KG1 (cell line): ENCODE measurements at places on chromosomes 4 and X.

GRCh38 chrX:153781428-153782047, 697 bp downstream of the SRPK3 start:
- no peak for DNase-seq

- DNase-seq, result no peak
Observed at GRCh38 chrX:47101206-47101605, 23.0 kb downstream of the RGN start.

DNA sequence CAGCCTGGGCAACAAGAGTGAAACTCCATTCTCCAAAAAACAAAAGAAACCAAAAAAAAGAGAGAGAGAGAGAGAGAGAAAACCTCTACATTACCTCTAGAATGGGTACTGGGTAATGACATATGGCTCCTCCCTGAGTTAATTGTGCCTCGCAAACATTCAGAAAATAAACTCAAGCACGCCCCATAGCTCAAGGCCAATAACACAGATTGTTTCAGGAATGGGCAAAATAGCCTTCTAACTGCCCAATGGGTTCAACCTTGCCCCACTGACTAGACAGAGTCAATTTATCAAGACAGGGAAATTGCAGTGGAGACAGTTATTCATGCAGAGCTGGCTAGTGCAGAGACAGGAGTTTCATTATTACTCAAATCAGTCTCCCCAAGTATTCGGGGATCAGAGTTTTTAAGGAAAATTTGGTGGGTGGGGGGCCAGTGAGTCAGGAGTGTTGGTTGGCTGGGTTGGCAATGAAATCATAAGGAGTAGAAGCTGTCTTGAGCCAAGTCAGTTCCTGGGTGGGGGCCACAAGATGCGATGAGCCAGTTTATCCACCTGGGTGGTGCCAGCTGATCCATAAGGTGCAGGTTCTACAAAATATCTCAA, 25.1 kb downstream of the NIPAL1 start:
- no peak for DNase-seq

DNA sequence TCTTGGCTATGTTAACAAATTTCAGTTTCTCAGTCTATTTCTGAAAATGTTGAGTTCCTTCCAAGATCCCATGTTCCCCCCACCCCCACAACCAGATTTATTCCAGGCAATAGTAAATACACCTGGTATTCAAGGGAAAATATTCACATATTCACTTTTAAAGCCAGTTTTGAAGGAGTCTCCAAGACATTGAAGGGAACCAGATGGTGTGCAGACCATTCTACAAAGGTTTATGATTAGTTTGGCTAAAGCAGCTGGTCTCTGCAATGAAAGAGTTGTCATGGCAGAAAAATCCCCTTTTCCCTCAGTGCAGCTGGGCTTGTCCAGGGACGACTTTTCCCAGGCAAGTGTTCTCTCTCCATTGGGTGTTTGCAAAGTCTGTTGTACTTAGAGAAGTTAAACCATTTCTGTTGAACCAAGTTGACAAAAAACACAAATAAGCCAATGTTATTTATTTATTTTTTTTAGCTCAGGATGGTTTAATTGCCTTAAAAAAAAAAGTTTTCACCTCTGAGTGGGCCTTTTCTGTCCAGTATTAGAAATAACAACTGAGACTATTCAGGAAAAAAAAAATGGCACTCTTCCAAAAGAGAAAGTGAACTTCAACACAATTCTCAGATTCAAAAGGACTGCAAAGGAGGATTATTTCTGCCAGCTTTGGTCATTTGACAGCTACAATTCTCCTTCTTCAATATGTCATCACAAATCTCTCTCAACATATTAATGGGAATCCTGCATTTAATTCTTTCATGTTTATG, 410.6 kb downstream of the IL1RAPL1 start:
- DNase-seq, result no peak

- no peak for DNase-seq
Observed at GRCh38 chr4:7236847-7237246, 44.5 kb downstream of the SORCS2 start.

- DNase-seq, result no peak
Observed at GRCh38 chrX:18278449-18278848, 57.8 kb upstream of the BEND2 start.

GRCh38 chr4:149512501-149512900, 303.1 kb downstream of the IQCM start:
- DNase-seq, result no peak

DNA sequence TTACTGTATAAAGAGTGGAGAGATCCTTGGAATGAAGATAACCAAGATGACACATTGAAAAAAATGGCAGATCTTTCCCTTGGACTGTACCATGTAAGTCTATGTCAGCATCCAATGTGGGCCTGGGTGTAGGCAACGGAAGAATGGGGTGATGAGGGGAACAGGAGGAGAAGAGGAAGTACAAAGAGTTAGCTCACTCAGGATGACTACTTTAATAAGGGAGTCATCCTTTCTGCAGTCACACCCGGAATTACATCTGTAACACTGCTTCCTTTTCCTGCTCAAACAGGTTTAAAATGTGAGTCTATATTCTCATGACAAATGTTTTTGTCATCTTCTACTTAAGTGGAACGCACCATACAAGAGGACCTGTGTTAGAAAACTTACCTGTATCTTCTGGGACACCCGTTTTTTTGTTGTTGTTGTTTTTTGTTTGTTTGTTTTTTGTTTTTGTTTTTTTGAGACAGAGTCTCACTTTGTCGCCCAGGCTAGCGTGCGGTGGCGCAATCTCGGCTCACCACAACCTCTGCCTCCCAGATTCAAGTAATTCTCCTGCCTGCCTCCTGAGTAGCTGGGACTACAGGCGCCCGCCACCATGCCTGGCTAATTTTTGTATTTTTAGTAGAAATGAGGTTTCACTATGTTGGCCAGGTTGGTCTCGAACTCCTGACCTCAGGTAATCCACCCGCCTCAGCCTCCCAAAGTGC, 18.0 kb downstream of the HPSE start:
- DNase-seq, result no peak

DNA sequence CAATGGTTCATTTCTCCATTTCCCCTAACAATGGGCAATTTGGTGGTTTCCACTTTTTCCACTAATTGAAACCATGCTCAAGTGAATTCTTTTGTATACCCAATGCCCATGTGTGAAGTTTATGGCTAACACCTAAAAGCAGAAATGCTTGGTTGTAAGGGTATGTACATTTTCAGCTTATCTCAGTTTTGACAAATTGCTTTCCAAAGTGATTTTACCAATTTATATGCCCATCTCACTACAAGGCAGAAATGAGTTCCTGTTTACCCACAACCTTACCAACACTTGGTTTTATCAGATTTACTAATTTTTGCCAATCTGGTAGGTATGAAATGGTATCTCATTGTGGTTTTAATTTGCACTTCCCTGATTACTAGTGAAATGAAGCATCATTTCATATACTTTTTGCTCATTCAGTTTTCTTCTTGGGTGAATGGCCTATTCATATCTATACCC, 14.8 kb downstream of the GPR34 start:
- DNase-seq, result no peak

- DNase-seq, result no peak
Observed at GRCh38 chrX:26522501-26522900, 306.5 kb downstream of the MAGEB5 start.

GRCh38 chr4:36165631-36166005, 78.7 kb downstream of the ARAP2 start:
- DNase-seq, result no peak

GRCh38 chr4:89535251-89535650, 227.7 kb upstream of the GPRIN3 start:
- no peak for DNase-seq

DNA sequence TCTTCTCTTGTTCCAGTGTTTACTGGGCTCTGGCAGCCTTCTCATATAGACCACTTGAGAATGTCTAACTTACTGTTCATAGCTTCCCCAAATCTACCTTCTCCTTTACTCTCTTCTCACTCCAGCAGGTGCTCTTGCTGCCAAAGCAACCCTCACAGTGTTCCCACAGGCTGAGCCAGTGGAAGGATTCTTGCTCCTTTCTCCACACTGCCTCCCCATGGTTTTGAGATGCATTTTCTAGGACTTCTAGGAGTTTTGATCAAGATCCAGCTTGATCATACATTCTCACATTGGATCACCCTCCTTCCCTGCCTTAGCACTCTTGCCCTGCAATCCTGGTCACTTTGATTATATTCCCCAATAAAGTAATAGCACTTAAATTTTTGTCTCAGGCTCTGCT, 230.8 kb downstream of the TMEM47 start:
- DNase-seq, result no peak

GRCh38 chr4:81225252-81225651, 10.2 kb upstream of the PRKG2 start:
- DNase-seq, result no peak

DNA sequence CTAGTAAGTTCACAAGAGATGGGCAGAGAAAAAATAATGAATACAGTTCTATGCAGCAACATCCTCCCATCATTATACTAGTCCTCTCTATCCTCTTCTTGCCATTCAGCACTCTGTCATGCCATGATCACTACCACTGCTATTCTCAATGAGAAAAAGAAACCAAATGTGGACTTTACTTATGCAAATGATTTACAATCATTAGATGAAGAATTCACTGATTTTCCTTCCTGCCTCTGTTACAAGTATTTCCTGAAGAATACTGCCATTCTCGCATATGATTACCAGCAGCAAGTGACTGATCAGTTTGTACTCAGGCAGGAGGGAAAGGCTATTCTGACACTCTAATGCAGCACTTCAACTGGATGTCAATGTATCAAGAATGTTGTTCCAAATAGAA, 50.3 kb downstream of the WDFY3 start:
- no peak for DNase-seq

- no peak for DNase-seq
Observed at GRCh38 chr4:48369248-48369647, 27.9 kb downstream of the SLAIN2 start.

DNA sequence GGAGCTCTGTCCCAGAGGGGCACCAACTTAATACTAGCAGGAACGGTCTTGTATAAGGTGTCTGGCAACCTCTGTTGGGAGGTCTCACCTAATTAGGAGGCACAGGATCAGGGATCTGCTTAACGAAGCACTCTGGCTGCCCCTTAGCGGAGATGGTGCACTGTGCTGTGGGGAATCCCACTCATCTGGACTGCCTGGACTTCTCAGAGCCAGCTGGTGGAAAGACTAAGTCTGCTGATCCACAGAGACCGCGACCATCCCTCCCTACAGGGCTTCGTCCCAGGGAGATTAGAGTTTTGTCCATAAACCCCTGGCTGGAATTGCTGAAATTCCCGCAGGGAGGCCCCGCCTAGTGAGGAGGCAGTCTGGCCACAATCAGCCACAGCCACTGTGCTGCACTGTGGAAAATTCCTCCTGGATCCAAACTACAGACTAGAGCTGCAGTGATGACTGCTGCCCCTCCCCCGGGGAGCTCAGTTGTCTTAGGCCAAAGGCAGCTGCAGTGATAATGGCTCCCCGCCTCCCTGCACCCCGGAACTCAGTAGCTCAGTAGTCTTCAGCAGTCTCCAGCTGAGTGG, 22.0 kb upstream of the ZCCHC4 start:
- no peak for DNase-seq

DNA sequence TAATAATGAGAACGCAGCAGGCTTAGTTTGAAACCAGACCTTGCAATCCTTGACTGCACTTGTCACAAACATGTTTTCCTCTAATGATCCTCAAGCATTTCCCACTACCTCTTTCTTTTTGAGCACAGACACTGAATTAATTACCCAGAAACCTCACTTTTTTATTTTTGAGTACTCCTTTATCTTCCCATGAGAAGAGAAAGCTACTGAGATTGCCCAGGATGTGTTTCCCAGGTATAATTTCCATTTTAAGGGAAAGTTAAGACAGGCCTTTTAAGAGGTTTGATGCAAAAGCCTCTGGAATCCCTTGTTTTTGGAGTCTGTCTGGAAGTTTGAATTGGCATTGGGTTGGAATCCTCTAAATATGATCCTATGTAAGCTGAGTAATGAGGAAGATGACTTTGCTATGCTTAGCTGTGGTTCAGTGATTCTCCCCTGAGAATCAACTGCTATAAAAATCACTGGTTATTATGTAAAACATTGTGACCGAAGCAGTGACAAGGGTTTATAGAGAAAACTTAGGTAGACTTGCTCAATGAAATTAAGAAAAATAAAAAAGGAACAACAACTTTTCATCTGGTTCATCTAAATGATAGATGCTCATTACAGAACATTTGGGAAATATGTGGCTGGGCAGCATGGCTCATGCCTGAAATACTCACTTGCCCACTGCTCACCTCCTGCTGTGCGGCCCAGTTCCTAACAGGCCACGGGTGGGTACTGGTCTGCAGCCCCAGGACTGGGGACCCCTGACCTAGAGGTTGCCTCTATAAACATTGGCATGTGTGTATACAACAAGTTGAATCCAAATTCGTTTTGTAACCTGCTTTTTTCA, 10.8 kb upstream of the RHOH start:
- no peak for DNase-seq

GRCh38 chr4:73852771-73853170, 325 bp upstream of the PF4V1 start:
- no peak for DNase-seq

GRCh38 chr4:8033067-8033755, 93.5 kb upstream of the AFAP1 start:
- DNase-seq, result no peak

DNA sequence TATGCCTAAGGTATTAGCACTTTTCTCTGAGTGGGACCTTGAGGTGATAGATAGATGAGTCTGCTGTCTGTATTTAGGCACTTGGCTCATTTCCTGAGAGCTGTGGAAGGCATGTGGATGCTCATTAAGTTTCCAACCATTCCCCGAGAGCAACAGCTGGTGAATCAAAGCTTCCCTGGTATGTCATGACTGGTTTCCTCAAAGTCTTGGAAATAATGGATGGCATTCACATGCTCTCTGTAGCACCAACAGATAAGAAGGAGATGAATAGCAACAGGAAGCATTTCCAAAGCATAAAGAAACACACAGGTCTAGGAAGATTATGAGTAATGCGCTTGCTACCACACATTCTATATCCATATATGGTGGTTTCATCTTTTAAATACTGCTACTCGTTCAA, 118.3 kb upstream of the ETNPPL start:
- DNase-seq, result no peak

GRCh38 chr4:27140486-27140885, 279.8 kb downstream of the STIM2 start:
- no peak for DNase-seq

DNA sequence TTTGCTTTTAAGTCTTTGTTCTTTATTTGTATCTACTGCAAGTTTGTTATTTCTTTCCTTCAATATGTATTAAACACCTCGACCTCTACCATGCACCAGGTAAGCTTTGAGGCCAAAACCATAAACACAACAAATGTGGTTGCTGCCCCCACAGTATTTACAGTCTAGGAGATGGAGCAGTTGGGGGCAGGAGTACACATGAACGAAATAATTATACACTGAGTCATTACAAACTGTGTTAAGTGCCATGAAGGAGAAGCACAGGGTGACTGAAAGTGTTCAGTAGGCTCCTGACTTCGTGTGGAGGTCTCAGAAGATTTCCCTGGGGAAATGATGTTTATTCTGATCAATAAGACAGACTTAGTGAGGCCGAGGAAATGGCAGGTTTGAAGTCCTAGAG, 30.3 kb downstream of the SLC25A43 start:
- DNase-seq, result no peak

DNA sequence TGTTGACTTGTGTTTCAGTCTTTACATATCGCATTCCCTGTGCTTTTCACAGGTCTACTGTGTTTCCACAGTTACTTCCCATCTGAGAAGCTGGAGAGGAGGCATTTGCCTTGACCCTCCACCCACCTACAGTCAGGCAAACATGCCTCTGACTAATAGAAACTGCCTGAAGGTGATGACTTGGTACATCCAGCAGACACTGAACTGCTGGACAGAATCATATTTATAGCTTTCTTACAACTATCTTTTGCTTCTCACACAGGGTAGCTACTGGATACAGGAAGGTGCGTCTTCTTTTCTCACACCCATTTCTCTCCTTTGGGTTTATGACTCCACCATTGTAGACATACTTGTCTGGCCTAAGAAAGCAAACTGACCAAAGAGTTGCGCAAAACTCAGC, 58.0 kb downstream of the VGLL1 start:
- no peak for DNase-seq
